ENCODE measurements at places on chromosomes 16 and 17. TPM values are rescaled to one million over a fixed set of nuclear protein-coding genes. Genes with fewer than 3 reads are reported as not detected.

Gene AKAP1
- 12.0 TPM for total RNA-seq

Gene TPSG1
- not detected for total RNA-seq

Gene SULT1A4
- total RNA-seq = 0.32 TPM

Gene IL21R
- total RNA-seq = 0.73 TPM

Gene AHSP
- not detected for total RNA-seq

Gene FBXW10
- 0.24 TPM for total RNA-seq

Gene TEDC2
- total RNA-seq = 1.1 TPM

Gene P2RX5
- not detected for total RNA-seq

Gene MTMR4
- 95.3 TPM for total RNA-seq

Gene GAS2L2
- not detected for total RNA-seq

Gene KRTAP2-1
- total RNA-seq = not detected

Gene HOXB7
- 1.6 TPM for total RNA-seq

Gene ARHGAP44
- 1.6 TPM for total RNA-seq

Gene PPL
- total RNA-seq = 40.3 TPM

Gene ZNF19
- total RNA-seq = 5.2 TPM

Gene CD68
- total RNA-seq = 43.4 TPM

Gene PRAC1
- total RNA-seq = not detected

Gene MYH2
- total RNA-seq = not detected

Gene TMEM92
- total RNA-seq = not detected

Gene TRPV3
- 0.73 TPM for total RNA-seq

Gene CCDC144A
- total RNA-seq = 1.8 TPM

Gene CHD3
- total RNA-seq = 114 TPM

Gene MMP28
- 0.16 TPM for total RNA-seq

Gene MGAT5B
- total RNA-seq = 2.6 TPM

Gene DPEP2
- not detected for total RNA-seq

Gene PSME3
- 83.1 TPM for total RNA-seq

Gene HNF1B
- not detected for total RNA-seq

Gene GNGT2
- total RNA-seq = 0.36 TPM

Gene CHST5
- total RNA-seq = not detected

Gene CTRL
- 1.1 TPM for total RNA-seq

Gene NARF
- total RNA-seq = 34.9 TPM

Gene CIBAR2
- not detected for total RNA-seq

Gene LRRC46
- total RNA-seq = not detected

Gene USP7
- total RNA-seq = 46.6 TPM

Gene ZNF785
- 15.6 TPM for total RNA-seq

Gene KRT33B
- total RNA-seq = not detected

Gene NDE1
- 34.4 TPM for total RNA-seq

Gene GUCY2D
- not detected for total RNA-seq

Gene IL17C
- total RNA-seq = not detected

Gene PLLP
- under 0.01 TPM for total RNA-seq

Gene ZNF747
- total RNA-seq = 16.6 TPM

Gene RAMP2
- not detected for total RNA-seq

Gene WSCD1
- total RNA-seq = under 0.01 TPM

Gene RASD1
- 2.6 TPM for total RNA-seq

Gene CD79B
- total RNA-seq = 0.24 TPM

Gene OSGIN1
- 2.8 TPM for total RNA-seq

Gene KRTAP1-5
- 1.5 TPM for total RNA-seq

Gene RPRML
- not detected for total RNA-seq

Gene KRT28
- not detected for total RNA-seq

Gene KAT2A
- total RNA-seq = 8.5 TPM
